ENCODE measurements at places on chromosomes 4 and X.
A peak's percentile ranks its signal among the peaks of the same experiment; 100 is the strongest.

GRCh38 chr4:169311643-169312365 lies 41.0 kb upstream of the SH3RF1 start:
- peak; percentile 70 for DNase-seq

DNA sequence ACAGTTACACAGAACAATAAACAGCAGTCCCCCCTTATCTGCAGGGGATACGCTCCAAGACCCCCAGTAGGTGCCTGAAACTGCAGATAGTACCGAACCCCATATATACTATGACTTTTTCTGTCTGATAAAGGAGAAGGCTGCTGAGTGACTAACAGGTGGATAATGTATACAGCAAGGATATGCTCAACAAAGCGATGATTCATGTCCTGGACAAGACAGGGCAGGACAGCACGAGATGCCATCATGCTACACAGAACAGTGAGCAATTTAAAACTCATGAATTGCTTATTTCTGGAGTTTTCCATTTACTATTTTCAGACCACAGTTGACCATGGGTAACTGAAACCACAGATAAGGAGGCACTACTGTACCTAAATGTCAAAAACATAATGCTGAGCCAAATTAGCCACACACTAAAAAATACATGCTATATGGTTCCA lies 76.1 kb downstream of the MANBA start:
- no peak for DNase-seq

GRCh38 chr4:33989820-33990443 lies 2254.4 kb downstream of the ARAP2 start:
- DNase-seq, result peak; percentile 87

DNA sequence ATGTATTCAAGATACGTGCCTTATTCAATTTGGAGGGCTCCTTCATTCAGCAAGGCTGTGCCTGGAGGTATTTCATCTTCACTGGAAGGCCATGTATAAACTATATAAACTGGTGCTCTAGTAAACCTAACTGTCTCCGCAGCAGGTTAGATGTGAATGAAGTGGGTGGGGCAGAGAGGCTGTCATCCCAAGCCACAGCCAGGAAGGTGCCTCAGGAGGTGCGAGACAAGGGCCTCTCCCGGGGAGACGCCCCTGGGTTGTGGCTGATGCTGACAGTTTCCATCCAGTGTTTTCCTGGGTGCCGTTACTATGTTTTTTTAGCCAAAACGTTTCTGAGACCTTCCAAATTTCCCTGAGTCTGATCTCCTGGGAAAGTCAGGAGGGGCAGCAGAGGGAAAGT lies 221.5 kb upstream of the RPL34 start:
- DNase-seq, result no peak

GRCh38 chrX:149837639-149838038 lies 43.3 kb upstream of the MAGEA8 start:
- DNase-seq, result no peak

GRCh38 chr4:169251291-169252235 lies 19.2 kb downstream of the SH3RF1 start:
- DNase-seq, result peak; percentile 66

- no peak for DNase-seq
Measured at GRCh38 chrX:137749246-137749645, 183.3 kb downstream of the ZIC3 start.

DNA sequence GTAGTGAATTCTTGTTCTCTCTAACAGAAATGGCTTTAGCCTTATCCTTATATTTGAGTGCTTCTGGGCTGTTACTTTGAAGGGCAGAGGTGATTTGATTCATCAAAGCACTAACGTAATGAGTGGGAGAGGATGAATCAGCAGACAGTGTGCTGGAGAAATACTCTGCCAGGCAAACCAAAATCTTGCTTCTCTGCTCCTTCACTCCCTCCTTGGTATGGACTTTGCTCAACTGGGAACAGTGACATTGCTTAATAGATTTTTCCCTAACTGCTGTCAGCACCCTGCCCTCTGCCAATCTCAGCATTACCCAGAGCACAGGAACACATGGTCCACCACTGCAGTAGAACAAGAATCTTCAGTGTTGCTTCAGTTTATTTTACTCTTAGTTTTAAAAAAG lies 56.0 kb downstream of the PDLIM5 start:
- peak; percentile 27 for DNase-seq

DNA sequence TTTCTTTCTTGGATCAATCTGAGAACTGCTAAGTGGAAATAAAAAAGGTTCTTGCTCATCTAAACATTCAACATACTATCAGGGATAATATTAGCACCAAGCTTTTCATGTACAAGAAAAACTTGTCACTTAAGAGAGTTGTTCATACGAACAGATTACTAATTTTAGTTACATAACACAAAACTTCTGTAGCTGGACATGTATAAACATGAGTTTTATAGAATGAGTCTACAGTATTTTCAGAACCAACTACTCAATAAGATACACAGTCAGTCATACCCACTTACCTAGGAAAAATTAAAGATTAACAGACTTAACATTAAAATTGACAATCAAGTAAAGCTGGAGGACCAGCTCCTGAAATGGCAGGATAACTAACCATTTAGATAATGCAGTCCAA lies 540.1 kb upstream of the FAM241A start:
- DNase-seq, result no peak

GRCh38 chr4:57234252-57234775 lies 124.1 kb upstream of the IGFBP7 start:
- DNase-seq, result no peak

GRCh38 chr4:151408630-151409469 lies at the start of gene FHIP1A:
Gene FHIP1A, plus strand, starts transcription at chr4:151409176. Its CDS starts 157,084 bp downstream, at chr4:151566260.
- peak; percentile 87 for DNase-seq

GRCh38 chr4:108168671-108169523 lies at the start of gene LEF1:
Gene LEF1, minus strand, starts transcription at chr4:108168932. Its CDS starts 1,165 bp downstream, at chr4:108167767.
- DNase-seq, result peak; percentile 96

DNA sequence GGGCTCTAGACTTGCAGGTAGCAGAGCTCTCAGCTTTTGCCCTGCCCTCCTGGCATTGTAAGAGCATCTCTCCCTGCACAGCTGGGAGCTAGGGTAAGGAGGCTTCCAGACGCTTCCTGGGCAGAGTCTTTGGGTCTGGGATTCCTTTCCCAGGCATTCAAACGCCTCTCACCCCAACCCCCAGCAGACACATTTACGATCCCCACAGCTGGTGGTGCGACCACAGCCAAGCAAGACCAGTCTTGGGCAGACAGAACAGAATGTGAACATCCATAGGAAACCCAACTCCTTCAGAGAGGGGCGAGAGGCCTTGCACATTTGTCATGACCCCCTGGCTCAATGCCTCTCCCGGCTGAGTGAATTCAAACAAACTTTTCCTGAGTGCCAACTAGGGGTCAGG lies 38.1 kb upstream of the CD99L2 start:
- no peak for DNase-seq

GRCh38 chr4:118757761-118758251 lies 72.6 kb downstream of the METTL14 start:
- DNase-seq, result peak; percentile 86

DNA sequence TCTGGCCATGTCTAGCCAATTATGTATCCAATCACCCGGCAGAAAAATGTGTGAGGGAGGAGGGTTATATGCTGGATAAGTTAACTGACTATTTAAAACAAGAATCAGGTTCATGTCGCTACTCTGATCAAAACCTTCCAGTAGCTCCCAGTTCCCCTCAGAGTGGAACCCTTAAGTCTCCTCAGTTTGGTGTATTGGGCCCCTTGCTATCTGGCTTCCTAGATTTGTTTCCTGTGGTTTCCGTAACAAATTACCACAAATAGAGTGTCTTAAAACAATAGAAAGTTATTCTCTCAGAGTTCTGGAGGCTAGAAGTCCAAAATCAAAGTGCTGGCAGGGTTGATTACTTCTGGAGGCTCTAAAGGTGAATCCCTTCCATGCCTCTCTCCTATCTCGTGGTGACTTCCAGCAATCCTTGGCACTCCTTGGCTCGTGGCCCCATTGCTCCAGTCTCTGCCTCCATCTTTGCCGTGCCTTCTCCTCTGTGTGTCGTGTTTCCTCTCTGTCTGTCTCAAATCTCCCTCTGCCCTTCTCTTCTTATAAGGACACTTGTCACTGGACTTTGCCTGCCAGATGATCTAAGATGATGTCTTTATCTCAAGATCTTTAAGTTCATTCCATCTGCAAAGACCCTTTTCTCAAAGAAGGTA lies 10.5 kb upstream of the ENPP6 start:
- no peak for DNase-seq

- DNase-seq, result no peak
Measured at GRCh38 chr4:11914406-11914805, 485.7 kb upstream of the HS3ST1 start.

- no peak for DNase-seq
Measured at GRCh38 chr4:83556006-83556707, 20.2 kb downstream of the GPAT3 start.

DNA sequence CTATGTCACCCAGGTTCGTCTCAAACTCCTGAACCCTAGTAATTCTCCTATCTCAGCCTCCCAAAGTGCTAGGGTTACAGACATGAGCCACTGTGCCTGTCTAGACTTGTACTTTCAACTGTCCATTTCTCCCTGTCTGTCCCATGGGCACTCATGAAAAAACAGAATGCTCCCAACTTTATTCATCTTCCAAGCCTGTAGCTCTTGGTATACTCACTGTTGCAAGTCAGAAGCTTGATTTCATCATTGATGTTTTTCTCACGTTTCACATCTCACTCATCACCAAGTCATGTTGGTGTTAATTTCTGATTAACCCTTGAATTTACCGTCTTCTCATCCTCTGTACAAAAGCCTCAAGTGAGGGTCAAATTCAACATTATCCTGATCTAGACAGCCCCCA lies 7.3 kb upstream of the SRP72 start:
- no peak for DNase-seq

DNA sequence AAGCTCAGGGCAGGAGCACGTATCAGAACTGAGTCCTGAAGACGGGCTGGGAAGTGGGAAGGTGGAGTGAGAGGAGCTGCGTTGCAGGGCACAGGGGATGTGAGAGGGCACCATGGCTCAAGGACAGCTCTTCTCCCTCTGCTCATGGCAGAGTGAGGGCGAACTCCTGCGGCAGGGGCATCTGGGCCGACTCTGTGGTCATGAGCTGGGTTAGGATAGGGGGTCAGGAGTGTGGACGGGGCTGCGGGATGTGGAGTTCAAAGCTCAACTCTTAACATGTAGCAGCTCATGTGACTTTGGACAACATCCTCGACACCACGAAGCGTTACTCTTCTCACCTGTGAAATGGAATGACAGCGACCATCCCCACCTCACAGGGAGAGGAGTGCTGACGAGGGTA lies 19.4 kb upstream of the SORCS2 start:
- no peak for DNase-seq

DNA sequence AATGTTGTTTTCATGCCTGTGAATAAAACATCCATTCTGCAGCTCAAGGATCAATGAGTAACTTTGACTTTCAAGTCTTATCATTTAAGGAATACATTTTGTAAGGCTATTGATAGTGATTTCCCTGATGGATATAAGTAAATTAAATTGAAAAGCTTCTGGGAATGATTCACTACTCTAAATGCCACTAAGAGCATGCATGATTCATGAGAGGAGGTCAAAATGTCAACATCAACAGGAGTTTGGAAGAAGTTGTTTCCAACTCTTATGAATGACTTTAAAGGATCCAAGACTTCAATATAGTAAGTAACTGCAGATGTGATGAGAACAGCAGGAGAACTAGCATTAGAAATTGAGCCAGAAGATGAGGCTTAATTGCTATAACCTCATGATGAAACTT lies 1487.3 kb downstream of the PCDH7 start:
- DNase-seq, result no peak

DNA sequence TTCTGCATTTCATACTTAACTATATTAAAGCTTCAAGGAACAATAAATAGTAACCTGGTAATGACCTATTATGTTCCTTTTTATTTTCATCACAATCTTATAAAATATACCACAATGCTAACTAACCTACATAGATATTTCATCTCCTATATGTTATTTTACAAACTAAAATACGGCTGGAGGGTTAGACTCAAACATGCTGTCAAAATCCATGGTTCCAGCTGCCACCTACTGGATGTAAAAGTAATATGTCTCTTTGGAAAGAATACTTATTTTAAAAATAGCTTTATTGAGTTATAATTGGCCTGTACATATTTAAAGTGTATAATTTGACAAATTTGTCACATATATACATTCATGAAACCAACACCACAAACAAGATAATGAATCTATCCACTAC lies 15.0 kb downstream of the RGN start:
- peak; percentile 56 for DNase-seq

Measured in NCI-H69 (cell line).